Bronchial epithelial cell (primary cell): ENCODE measurements at places on chromosomes 13 and 19. TPM values are rescaled to one million over a fixed set of nuclear protein-coding genes. Genes with fewer than 3 reads are reported as not detected.

The IGFL2 gene
- 2.4 TPM in 1 of 2 replicates, not detected in the other for total RNA-seq

DNA sequence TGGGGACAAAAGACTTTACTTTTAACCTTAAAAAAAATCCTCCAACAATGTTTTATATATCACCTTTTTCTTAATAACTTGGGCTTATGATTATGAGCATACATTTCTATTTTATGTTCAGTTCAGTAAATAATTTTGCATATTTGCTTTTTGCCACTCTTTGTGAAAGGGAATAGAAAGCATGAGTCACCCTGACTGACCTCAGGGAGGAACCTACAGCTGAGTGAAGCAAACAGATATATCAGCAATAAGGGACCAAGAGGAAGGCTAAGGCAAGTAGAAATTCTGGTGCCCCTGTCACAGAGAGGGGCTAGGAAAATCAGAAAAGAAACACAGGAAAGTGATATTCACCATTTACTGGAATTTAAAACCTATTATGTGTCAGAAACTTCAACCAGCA is 37.2 kb upstream of the SOHLH2 start:
- DNase-seq = peak; percentile 18

The CPAMD8 gene
- 0.53 and 1.9 TPM in 2 replicates for total RNA-seq

DNA sequence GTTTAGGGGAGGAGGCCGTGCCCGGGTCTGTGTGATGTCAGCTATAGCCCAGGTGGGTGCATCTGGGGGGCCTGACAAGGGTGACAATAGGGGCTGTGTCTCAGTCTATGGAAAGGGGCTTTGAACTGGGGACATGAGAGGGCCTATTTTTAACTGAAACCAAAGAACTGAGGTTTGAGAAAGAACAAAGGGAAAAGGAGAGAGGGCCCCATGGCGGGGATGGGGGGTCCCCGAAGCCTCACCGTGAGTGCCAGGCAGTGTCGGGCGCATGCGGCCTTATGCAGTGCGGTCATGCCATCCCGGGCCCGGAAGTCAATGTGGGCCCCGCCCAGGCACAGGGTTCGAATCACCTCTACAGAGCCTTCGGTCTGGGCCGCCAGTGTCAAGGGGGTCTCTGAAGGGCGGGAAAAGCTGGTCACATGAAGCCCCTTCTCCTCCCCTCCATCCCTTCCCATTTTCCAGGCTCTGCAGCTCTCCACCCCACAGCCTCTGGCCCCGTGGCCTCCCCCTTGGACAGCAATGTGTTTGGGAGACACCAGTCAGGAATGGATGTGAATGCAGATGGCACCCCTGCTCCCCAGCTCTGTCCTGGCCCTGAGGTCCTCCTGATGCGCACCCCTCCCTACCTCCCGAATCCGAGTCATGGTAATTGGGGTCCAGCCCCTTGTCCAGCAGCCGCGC is 5.9 kb downstream of the SHANK1 start:
- no peak for DNase-seq

GRCh38 chr13:36666477-36667229 is 7.2 kb upstream of the SERTM1 start:
- no peak for DNase-seq

The LMTK3 gene
- 1.3 and 1.8 TPM in 2 replicates for total RNA-seq

DNA sequence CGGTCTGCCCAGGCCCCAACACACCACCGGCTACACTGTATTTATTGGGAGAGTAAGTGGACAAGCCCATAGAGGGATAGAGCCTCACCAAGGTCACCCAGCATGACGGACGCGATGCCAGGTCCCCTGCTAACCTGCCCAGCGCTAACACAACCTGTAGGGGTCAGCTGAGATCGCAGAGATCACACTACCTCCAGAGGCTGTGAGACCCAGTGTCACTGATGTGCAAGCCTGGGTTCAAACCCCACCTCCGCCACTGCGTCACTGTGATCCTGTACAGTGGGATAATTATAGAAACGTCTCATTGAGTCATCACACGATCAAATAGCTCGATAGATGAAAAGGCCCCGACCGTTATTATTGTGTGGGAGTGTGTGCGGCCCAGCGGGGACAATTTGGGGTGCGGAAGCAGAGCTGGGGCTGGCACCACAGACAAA is 10.6 kb upstream of the TLE2 start:
- no peak for DNase-seq

The IL17D gene
- under 0.01 and 0.13 TPM in 2 replicates for total RNA-seq

The PGLYRP2 gene
- not detected in 2 replicates for total RNA-seq

DNA sequence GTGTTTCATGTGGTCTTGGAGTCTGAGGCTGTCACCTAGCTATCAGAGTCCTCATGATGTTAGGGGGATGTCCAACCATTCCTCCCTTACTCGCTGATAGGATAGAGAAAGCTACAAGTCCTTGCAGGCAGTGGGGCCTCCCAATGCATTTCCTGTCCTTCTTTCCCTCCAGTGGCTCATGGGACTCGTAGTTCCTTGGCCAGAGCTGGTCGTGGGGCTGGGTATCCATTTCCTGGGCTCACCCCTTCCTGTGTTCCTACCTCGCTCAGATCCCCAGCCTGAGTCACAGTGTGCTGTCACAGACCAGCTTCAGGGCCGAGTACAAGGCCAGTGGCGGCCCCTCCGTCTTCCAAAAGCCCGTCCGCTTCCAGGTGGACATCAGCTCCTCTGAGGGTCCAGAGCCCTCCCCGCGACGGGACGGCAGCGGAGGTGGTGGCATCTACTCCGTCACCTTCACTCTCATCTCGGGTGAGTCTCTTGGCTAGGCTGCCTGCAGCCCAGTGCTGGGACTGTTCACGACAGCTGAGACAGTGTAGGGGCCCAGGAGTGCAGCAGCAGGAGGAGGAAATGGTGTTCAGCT is 19.1 kb downstream of the TMEM150B start:
- no peak for DNase-seq

GRCh38 chr13:27853335-27853734 is 61.1 kb downstream of the GSX1 start:
- no peak for DNase-seq

DNA sequence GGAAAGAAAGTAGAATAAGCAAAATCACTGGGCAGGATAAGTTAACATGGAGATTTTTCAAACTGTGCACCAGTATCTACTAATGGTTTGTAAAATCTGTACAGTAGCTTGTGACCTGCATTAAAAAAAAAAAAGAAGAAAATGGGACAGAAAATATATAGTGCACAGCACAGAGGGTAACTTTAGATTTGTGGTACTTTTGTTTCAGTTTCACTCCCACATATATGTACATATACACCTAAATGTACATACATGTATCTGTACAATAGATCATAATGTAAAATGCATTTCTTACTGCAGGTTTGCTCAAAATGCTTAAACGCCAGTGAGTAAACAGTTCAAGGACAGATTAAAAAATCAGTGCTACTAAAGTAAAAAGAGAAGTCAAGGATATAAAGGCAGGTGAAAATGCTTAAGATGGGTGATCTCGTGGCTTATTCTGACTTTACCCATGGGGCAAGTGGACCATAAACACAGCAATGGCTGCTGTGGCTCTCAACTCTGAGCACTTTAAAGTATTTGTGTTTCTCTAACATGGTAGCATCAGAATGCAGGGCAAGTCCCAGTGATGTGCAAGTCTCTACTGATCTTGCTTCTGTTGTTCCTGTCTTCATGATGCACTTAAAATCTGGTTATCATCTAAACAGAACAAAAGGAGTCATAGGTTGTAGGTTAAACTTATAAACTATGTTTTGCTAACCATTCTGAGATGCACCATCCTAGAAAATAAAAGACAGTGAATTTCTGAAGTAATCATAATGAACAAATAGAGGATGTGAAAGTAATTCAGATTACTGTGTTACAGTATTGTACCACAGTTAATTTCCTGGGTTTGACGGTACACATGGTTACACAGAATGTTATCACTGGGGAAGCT is 112.3 kb downstream of the MIPEP start:
- DNase-seq = no peak

DNA sequence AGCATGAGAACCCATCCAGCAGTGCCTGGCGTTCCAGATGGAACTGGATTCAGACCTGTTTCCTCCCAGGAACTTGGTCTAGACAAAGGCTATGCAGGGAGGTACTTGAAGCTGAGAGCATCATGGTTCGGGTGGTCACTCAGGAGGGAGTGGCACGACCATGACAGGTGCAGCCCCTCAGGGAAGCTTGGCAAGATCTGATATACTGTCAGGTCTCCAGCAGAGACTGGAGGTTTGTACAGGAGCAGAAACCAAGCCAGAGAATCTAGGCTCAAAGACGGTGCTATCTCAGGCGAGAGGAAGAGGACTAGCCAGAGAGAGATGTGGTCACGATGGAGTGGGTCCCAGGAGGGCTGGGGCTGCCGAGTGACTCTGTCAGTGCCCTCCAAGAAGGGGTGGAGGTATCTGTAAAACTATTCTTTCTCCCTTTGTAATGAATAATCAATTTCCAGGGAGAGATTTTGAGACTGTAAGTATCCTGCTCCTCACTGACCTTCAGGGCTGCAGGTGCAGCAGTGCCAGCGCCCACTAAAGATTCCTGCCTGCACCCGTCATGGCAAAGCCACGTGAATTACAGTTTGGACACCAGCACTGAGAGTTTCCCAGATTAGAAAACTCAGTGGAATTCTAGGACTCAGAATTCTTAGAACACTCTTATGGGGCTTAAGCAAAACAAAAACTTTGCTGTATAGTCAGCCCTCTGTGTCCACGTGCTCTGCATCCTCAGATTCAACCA is 10.2 kb upstream of the DCUN1D2 start:
- no peak for DNase-seq

The ZFP14 gene
- total RNA-seq = 1.6 and 2.6 TPM in 2 replicates

The KIR2DL3 gene
- not detected in 2 replicates for total RNA-seq

- DNase-seq = peak; percentile 44
Measured at GRCh38 chr13:102847272-102848234, 1.7 kb downstream of the ERCC5 start.

DNA sequence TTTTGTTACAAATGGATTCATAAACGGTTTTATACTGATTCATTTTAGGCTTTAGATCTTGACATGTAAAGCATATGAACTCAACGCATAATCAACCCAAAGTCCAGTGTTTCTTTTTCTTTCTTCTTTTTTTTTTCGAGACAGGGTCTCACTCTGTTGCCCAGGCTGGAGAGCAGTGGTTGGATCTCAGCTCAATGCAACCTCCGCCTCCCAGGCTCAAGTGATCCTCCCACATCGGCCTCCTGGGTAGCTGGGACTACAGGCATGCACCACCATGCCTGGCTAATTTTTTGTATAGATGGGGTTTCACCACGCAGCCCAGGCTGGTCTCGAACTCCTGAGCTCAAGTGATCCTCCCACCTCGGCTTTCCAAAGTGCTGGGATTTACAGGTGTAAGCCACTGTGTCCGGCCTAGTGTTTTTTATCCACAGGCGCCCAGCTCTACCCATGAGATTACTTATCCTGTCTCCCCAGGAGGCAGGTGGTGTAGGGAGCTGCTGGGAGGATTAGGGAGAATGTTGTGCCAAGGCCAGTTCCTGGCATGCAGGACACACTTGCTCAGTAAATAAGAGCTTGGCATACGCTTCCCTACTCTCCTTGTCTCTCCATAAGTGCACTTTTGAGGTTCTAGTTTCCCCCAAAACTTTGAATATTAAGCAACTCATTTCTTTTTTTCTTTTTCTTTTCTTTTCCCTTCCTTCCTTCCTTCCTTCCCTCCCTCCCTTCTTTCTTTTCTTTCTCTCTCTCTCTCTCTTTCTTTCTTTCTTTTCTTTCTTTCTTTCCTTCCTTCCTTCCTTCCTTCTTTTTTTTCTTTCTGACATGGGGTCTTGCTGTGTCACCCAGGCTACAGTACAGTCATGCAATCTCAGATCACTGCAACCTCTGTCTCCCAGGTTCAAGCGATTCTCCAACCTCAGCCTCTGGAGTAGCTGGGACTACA is 4.8 kb upstream of the CEBPA start:
- no peak for DNase-seq

GRCh38 chr19:7337380-7338194 is 11.2 kb upstream of the ARHGEF18 start:
- no peak for DNase-seq

GRCh38 chr19:2217591-2217990 is 18.5 kb downstream of the PLEKHJ1 start:
- DNase-seq = no peak

The RASIP1 gene
- 2.4 and 2.9 TPM in 2 replicates for total RNA-seq

GRCh38 chr13:75123428-75123827 is 358.5 kb downstream of the TBC1D4 start:
- no peak for DNase-seq

DNA sequence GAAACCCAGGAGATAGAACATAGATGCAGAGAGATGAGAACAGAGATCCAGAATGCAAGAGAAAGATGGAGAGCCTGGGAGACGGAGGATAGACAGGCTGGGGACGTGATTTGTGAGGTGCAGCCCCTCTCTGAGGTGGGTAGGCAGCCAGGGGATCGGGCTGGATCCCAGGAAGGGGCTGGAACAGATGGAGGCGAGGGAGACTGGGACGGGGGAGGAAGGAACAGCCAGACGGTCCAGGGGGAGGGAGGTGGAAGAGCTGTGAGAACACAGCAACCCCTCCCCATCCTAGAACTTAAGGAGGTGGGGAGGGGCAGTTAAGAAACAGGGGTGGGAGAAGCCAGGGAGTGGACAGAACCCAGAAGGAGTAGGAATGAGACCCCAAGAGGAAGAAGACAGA is 3.1 kb downstream of the SLC17A7 start:
- no peak for DNase-seq

DNA sequence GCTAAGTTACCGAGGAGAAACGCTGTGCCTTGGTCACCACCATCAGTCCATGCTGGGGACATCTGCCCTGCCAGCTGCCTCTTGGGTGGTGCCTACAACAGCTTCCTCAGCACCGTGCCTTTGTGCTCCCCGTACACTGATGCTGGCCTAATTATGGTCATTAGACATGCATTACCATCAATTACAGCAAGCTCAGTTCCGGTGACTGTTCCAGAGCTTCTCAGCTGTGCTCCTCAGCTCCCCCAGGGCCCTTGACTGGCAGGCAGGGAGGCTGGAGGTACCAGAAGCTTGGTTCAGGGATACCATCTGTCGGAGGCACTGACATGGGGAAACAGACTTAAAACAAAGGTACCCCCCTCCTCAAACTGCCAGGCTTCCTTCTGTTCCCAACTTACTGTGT is 40.2 kb downstream of the CILP2 start:
- DNase-seq = no peak

GRCh38 chr13:42272804-42273175 is 838 bp downstream of the AKAP11 start:
- DNase-seq = no peak

The CPB2 gene
- not detected in 2 replicates for total RNA-seq

The ZNF844 gene
- total RNA-seq = 1.6 and 4.1 TPM in 2 replicates

The S1PR4 gene
- 0.26 and 0.90 TPM in 2 replicates for total RNA-seq

DNA sequence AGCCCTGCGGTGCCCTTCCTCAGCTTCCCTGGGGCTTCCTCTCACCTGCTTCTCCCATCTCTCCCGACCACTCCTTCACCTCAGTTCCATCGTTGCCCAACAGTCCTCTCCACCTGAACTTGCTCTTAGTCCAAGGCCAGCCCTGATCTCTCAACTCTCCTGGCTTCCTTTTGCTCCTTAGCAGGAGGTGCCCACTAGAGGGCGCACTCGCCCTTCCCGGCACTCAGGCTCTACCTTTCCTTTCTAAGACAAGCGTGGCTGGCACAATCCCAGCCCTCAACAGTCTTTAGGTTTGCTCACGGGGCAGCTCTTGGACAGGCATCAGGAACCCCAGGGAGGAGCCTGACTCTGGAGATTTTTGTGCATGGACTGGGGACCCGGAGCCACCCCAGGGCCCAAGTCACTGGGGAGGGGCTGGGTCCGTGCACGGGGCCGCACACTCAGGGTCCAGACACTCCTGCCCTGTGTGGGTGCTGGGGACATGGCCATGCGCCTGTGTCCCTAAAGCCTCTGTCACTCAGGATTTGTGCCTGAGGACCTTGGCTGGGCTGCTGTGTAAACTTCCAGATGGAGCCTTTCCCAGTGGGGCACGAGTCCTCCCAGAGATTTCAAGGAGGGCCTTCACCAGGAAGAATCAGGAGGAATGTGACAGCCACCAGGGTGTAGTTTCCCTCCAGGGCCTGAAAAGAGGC is 12.1 kb upstream of the CEACAM8 start:
- DNase-seq = peak; percentile 54

The ASPDH gene
- total RNA-seq = not detected in 2 replicates

GRCh38 chr19:45250832-45251451 is at the start of gene MARK4:
TSS of gene MARK4 (plus strand) at chr19:45251271. CDS start at chr19:45251589, 318 bp downstream.
- DNase-seq = peak; percentile 46
